Stimulated activated naive CD4-positive, alpha-beta T cell treated with Interleukin-2 at 50 U/mL for 16 hours (primary cell): ENCODE measurements at places on chromosomes 2 and 18.

GRCh38 chr18:51169731-51170130, 27.8 kb downstream of the MEX3C start:
- no peak for DNase-seq

GRCh38 chr18:54191352-54191751, 33.1 kb downstream of the MBD2 start:
- no peak for DNase-seq

GRCh38 chr2:74039611-74040010, 54.9 kb downstream of the TET3 start:
- DNase-seq = no peak

DNA sequence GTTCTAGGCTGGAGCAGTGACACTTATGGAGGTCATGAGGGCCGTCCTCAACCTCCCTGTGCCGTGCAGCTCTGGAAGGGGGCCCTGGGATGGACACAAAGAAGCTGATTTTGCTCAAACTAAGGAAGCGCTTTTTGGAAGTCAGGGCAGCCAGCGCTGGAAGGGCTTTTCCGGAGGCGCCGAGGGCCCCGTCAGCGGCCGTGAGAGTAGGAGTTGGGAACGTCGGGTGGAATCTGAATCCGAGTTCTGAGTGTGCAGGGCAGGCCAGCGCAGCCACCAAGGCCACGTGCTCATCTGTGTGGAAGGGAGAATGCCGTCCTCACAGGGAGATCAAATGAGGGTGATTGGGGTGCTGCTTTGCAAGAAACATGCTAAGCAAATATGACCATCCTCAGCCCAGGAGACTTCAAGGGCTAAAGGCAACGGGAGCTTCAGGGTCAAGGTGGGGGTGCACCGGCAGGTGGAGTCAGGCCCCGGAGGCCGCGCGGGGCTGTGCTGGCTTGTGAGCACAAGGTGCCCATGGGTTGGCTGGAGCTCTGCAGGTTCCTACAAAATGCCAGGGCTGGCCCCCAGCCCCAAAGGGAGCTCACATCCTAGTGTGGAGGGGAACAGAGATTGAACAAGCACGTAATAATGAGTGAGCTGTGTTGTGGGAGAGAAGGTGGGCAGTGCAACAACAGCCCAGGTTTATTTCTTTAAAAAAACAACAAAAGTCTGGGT, 70.4 kb upstream of the HPCAL1 start:
- no peak for DNase-seq

- no peak for DNase-seq
Measured at GRCh38 chr2:107091163-107091864, 205.3 kb upstream of the ST6GAL2 start.
